ENCODE measurements at places on chromosomes 12 and 14.

GRCh38 chr14:49959822-49960408, 67.0 kb downstream of the ARF6 start:
- peak; percentile 99 for DNase-seq

- DNase-seq: no peak
Observed at GRCh38 chr14:33103489-33103888, 164.8 kb downstream of the NPAS3 start.

GRCh38 chr12:49358483-49359141, 8.7 kb upstream of the SPATS2 start:
- peak; percentile 29 for DNase-seq

GRCh38 chr12:4215229-4216186, 58.1 kb upstream of the CCND2 start:
- DNase-seq: no peak

Measured in NCI-H187 treated with DMSO at 0.1 percent for 48 hours (cell line).